ENCODE measurements at places on chromosomes 3 and 15.

DNA sequence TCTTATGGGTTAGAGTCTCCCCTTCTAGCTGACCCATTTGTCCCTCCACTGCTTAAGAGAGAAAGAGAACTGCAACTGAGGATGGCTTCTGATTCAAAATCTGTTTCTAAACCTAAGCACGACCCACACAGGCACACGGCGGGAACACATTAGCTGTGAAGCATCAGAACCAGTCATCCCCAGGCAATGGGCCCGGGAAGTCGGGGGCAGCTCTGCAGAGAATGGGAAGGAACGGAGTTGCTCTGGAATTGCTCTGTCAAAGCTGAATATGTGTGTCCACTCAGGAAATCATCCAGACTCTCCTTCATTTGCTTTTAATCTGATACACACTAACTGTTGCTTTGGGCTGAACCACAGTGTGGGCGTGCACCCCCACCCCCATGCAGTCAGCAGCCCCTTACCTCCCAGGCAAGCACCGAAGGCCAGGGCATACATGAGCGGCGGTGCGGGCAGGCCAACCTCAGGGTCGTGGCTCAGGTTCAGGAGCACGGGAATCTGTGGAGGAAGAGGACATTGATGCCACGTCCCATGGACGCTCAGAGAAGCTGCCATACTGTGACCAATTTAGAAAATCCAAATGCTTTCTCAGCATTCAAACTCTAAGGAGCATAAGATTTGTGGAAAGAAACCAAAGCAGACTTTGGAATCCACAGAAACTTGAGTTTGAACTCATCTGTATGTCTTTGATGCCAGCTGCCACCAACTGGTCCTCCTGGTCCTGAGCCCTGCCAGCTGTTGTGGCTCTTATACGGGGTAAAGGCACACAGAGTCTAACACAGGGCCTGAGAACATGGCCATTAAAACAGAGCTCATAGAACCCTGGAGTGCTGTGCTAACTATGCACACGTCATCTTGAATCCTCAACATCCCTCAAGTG lies 247.9 kb downstream of the OCA2 start:
- DNase-seq: no peak

DNA sequence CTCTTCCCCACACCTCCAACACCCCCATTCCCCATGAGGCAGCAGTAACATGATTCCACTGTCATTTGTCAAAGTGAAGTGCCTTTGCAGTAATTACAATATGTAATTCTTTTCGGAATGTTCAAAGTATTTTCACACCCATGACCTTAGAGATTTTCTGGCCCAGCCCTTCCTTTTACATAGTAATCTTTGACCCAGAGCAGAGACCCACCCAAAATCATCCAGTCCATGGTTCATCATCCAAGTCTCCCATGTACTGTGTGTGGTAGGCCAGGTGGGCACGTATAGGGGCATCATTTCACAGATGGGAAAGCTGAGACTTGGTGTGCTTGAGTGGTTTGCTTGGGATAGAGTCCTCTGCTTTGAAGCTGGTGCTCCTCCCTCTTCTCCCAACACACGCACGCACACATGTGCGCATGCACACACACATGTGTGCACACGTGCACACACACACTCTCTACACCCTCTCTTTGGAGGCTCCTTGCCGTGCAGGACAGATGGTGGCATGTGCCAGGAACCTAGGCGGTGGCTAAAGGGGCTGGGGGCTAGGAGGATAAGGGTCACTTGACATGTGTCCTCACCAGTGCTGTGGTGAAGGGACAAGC lies 284.7 kb upstream of the ROPN1 start:
- no peak for DNase-seq

DNA sequence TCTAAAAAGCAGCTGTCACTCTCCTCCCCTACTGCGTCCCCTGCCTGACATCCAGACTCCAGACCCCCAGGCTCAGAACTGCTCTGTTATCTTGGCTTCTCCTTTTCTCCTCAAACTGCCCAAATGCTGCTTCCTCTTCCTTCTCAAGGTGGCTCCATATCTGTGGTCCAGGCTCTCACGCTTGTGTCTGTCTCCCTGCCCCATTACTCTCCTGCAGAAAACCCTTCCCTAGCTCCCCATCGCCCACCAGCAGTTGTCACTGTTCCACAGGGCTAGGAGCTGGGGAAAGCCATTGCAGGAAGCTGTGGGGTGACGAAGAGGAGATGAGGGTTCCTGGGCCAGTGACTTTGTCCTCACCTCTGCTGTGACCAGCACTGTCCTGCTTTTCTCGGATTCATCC lies 30.7 kb upstream of the CGNL1 start:
- no peak for DNase-seq

DNA sequence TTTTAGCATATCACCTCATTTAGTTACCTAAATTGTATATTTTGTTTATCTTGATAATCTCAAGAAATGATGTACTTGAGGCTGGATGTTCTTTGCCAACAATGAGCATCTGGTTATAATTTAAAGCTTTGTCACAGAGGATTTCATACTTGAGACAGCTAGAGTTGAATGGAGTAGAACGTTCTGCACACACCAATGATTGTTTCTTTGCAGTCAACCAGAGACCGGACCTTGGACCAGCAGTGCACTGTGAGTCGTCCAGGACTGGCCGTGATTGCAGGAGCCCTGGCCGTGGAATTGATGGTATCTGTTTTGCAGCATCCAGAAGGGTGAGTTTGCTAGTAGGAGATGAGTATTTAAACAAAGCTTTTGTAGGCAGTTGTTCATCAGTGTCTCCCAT lies 90.4 kb downstream of the ATG7 start:
- no peak for DNase-seq

DNA sequence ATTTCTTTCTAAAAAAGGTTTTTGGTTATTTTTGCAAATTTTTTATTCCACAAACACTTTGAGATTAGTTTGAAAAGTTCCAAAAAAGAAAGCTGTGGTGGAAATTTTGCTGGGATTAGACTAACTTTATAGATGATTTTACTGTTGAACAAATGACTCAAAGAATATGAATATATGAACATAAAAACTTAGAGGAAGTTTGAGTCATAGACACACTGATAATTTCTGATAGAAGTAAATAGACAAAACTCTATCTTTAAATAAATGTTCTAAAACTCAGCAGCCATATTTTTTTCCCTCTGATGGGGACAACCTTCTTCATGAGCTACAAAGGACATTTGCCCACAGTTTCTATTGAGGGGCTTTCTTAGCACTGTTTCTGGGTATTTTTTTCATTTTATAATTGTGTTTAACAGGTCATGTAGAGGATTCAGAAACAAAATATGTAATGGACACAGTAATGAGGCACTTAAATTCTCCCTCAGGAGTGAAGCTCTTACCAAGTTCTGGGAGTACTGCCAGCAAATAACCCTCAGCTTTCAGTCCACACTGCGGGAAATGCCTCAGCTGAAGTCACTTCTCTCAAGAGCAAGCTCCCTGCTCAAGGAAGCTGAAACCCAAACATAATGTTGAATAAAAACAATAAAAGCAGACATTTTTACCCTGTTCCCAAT lies 157.6 kb downstream of the NFKBIZ start:
- DNase-seq: no peak

DNA sequence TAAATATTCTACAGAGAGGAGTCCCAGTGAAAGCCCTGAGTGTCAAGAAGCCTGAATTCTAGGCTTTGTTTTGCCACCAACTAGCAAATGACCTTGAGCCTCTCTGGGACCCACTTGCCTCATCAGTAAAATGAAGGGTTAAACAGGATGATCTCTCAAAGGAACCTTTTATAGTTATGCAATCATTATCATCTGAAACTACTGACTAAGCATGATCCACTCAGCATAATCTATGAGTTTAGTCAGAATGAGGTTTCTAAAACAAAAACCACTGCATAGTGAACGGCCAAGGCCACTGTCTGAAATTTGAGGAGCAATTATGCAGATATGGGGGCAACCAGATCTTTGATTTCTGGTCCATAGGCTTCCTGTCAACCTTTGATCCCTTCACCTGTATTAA lies 319.0 kb downstream of the MECOM start:
- DNase-seq: no peak

- DNase-seq: no peak
Observed at GRCh38 chr3:146747928-146748327, 142.8 kb upstream of the PLSCR5 start.

- DNase-seq: no peak
Observed at GRCh38 chr3:157333551-157333991, 103.1 kb upstream of the PTX3 start.

DNA sequence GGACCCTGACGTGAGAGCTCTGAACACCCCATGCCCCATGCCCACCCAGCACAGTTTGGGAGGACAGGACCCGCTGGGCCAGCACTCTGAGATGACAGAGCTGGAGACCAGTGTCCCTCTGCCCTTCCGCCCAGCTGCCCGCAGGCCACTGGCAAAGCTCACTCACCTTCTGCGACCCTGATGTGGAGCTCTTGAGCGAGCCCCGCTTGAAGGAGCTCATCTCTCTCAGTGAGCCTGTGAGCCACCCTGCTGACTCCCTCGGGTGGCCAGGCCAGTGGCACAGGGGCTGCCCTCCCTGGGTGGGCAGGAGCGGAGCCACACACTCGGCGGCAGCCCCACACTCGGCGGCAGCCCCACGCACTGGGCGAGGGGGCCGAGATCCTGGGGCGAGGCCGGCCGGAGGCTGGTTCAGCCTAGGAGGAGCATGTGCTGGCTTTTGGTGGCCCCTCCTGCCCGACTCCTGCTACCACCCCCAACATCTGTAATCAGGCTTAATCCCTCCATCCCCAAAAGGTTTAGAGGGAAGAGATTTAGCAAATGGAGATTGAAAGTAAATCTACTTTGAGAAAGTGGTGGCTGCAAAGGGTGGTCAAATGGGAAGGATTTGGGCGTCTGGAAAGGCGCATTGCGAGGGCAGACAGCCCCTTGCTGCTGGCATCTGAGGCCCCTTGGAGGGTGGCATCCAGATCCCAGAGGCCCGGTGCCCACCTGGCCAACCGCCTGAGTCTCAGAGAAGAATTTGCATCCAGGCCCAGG lies 59.4 kb upstream of the TRPM1 start:
- DNase-seq: no peak

GRCh38 chr3:181966393-181966792 lies 254.7 kb downstream of the SOX2 start:
- no peak for DNase-seq

GRCh38 chr15:25892126-25892525 lies 29.0 kb upstream of the ATP10A start:
- DNase-seq: no peak

GRCh38 chr15:89362203-89363101 lies 27.8 kb upstream of the POLG start:
- DNase-seq: no peak

DNA sequence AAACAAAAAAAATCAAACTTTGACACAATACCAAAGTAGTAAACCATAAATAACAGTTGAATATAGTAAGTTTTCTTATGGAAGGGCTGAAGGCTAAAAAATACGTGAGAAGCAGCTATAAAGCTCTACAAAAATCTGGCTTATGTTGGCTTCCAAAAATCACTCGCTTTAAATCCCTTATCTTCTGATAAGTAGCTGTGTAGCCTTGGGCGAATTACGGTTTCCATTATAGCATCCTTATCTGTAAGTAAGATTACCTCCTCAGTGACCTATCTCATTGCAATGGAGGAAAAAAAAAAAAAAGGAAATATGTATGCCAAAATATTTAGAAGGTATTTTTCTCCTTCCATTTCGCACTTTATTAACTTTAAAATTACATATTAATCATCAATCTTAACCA lies 348.6 kb downstream of the PLOD2 start:
- no peak for DNase-seq

GRCh38 chr3:11145888-11146287 lies 8.4 kb upstream of the HRH1 start:
- no peak for DNase-seq

- peak; percentile 20 for DNase-seq
Observed at GRCh38 chr15:39468331-39468730, 112.5 kb upstream of the THBS1 start.

GRCh38 chr15:90829942-90830440 lies 38.4 kb upstream of the FURIN start:
- no peak for DNase-seq

DNA sequence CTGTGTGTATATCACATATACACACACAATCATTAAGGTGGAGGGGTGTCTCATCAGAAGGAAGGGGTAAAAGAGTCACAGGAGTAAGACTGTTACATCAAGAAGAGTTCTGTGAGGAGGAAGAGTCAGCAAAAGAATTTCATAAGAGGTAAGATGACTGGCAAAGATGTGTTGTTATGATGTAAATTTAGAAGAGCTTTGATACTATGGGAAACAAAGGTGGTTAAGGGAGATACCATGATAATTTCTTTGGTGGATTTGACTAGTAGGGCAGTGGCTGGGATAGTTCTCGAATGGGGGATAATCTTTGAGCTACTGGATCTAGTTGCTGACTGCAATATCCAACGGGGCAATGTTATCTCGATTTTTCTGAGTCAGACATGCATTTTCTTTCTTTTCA lies 61.6 kb downstream of the STAG1 start:
- DNase-seq: no peak

- no peak for DNase-seq
Observed at GRCh38 chr15:39534996-39535395, 45.9 kb upstream of the THBS1 start.

DNA sequence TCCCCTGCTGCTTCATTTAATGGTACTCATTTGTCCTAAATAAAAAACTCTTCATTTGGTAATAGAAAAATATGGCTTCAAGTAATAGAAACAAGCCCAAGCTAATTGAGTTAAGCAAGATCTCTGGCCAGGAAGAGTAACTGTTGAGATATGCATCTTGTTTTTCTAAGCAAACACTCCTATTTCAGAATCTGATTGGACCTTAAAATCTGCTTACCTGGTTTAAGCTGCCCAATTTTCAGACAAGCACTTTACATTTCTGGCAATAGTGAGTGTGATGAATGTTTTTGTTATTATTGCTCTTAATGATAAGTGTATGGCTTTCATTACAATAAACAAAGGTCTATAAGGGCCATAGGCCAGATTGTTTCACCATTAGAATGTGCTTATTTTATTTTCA lies 86.2 kb downstream of the CMSS1 start:
- DNase-seq: no peak

DNA sequence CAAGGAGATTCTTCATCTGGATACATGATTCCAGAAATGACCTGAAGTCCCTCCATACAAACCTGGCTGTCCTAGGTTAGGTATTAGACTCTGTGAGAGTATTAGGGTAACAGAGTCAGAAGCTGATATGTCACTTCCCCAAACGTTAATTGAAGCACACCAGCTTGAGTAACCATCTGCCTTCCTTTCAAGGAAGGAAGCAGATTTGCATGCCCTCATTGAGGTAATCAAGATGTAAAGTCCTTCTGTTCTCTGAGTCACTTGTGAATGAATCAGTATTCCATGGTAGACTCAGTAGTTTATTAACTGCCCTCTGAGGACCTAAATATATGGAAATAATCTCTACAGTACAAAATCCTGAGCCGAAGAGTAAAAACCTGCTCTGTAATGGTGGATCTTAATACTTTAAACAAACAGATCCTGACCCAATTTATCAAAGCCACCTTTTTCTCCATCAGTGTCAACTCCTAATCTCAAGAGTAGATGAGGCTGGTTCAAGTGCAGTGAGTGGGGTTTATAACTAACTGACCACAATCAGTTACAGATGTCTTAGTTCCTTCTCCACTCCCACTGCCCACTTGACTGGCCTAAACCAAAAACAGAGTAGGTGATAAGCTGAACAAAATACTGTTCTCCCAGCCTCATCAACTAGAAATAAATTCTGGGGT lies 246.2 kb upstream of the CHRM5 start:
- DNase-seq: no peak
